Renal cortical epithelial cell (primary cell): ENCODE measurements at places on chromosomes 5 and 9.

GRCh38 chr5:179699616-179700237, 960 bp downstream of the CANX start:
- peak; percentile 54 for DNase-seq

DNA sequence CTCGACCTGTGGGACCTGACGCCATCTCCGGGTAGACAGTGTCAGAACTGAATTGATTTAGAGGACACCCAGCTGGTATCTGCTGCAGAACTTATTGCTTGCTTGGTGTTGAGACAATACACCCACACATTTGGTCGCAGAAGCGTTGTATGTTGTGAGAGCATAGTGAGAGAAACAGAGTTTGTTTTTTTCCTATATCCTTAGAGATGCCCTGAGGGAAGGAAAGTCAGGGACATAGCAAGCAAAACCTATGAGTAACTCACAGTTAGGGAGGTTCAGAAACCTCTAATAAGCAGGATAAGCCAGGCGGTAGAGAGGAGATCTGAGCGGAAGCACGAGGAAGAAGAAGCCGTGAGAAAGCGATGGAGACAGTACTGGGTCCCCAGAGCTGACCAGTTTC, 59.8 kb downstream of the PTCD2 start:
- peak; percentile 87 for DNase-seq

GRCh38 chr5:154214371-154215106, 24.0 kb downstream of the GALNT10 start:
- peak; percentile 81 for DNase-seq

- DNase-seq, result peak; percentile 23
Observed at GRCh38 chr5:123659011-123659410, 147.0 kb downstream of the CSNK1G3 start.

- DNase-seq, result no peak
Observed at GRCh38 chr9:30982301-30982700, 1402.1 kb upstream of the ACO1 start.

DNA sequence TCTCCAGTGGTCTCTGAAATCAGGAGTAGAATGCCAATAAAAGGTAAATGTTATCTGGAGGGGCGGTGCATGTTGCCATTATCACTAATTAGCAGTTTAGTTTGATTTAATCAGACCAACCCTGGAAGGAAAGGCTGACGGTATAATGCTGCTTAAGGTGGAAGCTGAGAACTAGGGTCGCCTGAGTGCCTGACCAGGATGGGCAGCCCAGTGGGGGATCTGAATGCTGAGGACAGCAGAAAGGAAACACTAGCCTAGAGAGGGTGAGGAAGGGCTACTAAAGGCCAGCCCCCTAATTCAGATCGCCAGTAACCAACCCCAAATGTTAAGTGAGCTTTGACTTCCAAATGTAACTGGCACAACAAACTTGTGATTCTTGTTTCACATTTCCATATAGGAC, 172.2 kb downstream of the APBA1 start:
- no peak for DNase-seq

DNA sequence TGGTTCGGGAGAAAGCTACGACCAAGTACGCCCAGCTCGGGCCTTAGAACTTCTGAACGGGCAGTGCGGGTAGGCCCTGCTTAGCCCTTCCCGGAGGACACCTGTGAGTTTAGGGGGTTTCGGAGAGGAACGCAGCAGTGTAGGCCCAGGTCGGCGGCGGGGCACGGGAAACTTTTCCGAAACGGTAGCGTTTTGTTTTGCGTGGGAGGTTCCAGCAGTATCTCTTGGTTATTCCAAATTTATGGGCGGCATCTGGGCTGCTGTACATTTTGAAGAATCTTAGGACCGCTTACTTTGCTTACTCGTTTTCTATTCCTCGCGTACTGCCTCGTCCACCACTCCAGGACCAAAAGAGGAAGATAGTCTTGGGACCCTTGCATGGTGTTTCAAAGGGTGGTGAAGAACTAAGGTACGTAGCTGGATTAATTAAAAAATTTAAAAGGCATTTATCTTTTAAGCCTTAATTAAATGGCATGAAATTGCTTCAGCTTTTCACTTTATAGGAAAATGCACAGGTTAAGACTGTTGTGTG, 492 bp downstream of the TENT2 start:
- no peak for DNase-seq

- DNase-seq, result no peak
Observed at GRCh38 chr9:101674165-101674564, 64.3 kb downstream of the GRIN3A start.

DNA sequence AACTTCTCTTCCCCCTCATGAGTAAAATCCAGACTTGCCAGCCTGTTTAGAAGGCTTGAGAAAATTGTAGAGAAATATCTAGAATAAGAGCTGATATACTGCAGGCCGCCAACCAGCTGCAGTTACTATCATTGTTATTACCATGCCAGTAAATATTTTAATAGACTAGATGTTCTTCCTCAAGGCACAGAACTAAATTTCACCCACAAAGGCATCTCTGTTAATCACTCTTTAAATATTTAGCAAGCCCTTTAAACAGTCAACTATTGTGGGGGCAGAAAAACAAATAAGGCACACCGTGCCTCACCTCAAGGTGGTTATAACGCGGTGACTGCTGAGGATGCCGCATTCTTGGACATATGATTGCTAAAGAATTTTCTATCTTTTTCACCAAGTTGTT, 147.0 kb downstream of the SPOCK1 start:
- DNase-seq, result no peak

DNA sequence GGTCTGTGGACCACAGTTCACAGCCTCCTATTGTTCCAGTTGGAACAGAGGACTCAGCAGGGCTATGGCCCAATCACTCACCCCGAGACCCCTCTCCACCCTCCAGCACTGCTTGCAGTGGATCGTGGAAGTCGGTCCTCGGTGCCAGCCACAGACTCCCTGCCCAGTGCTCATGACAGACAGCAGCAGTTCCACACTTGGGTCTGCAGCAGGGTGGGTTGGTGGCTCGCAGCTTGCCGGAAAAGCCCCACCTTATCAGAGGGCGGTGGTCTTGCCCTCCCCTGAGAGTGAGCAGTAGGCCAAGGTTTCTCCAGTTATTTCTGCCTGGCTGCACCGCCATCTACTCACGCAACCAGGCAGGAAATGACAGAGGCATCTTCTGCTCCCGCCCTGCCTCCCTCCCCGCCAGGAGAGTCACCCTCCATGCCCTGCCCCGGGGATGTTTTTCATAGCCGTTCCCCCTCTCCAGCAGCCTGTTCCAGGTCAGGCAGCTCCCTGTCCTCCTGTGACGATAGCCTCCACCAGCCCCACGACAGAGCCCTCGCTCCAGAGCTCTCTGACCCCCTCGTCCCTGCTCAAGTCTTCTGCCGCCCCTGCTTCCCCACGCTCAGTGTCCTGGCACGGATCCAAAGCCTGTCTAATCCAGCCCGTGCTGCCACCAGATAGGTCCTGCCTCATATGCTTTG, 34.5 kb downstream of the UNC5A start:
- DNase-seq, result peak; percentile 26

DNA sequence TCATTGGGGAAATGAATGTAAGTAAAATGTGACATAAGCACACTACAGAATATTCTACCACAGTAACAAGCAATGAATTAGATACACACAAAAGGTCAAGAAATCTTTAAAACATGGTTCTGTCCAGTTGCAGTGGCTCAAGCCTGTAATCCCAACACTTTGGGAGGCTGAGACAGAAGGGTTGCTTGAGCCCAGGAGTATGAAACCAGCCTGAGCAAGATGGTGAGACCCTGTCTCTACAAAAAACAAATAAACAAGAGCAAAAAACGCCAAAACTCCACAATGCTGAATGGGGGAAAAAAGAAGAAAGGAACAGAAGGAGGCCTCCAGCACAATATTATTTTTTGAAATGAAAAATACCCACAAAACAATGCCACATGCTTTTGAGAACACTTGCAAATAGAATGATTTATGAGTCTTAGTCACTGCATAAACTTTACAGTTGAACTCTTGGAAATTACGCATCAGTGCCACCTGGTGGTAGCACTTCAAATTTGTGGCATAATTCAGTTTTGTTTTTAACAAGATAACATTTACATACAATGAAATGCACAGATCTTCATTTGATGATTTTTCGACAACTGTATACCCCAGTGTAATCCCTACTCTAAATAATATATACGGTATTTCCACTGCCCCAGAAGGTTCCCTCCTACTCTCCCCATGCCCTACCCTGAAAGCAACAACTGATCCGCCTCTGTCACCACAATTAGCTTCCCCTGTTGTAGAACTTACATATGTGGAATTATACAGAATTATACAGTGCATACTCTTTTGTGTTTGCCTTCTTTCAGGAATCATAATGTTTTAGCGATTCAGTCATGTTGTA, 14.4 kb upstream of the SPINK4 start:
- peak; percentile 87 for DNase-seq

GRCh38 chr5:16886366-16886736, 49.7 kb downstream of the MYO10 start:
- DNase-seq, result no peak

GRCh38 chr9:108546215-108546614, 309.6 kb downstream of the ACTL7B start:
- DNase-seq, result no peak

DNA sequence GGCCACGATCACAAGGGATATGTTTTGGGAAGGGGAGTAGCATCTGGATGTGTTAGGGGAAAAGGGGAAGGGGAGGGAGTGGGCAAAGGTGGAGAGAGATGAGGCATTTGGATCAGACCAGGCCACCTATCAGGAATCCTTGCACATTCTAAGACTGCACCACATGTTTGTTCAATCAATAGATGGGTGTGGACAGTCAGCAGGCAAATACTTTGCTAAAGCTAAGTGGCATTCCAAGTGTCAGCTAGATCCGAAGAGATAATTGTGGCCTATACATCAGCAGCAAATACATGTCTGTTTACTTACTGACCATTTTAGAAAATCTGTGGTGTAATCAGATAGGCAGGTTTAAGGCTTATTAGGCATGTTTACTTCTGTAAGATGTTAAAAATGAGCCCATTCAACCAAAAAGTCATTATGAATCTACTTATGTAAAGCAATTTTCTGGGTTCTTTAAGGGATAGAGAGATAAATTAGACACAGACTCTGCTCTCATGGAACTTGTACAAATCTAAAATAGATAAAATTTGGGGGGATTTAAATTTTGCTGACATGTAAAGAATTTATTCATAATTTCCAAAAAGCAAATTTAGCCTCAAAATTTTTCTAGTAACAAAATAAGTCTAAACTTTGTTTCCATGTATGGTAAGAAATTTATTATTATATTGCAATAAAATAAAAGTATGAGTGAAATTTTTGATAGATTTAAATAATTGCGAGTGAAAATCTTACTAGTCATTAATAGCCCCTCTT, 107.3 kb downstream of the SNCAIP start:
- no peak for DNase-seq

- DNase-seq, result peak; percentile 14
Observed at GRCh38 chr9:19231904-19232822, 1.7 kb downstream of the DENND4C start.

DNA sequence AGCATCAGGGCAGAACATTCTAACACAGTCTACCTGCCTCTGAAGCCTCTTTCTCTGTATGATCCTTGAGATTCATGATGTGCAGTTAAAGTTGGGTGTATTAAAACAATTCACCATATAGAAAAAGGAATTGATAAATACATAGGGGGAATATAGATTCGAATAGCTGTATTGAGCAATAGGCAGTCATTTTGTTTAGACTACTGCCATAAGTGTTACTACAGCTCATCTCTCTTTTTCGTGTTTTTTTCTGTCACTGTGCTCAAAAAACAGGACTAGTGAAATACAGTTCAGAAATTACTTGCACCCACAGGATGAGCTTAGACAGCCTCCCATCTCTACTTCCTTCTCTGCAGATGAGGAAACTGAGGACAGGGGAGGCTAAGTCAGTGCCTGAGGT, 144.6 kb upstream of the FBN2 start:
- no peak for DNase-seq

DNA sequence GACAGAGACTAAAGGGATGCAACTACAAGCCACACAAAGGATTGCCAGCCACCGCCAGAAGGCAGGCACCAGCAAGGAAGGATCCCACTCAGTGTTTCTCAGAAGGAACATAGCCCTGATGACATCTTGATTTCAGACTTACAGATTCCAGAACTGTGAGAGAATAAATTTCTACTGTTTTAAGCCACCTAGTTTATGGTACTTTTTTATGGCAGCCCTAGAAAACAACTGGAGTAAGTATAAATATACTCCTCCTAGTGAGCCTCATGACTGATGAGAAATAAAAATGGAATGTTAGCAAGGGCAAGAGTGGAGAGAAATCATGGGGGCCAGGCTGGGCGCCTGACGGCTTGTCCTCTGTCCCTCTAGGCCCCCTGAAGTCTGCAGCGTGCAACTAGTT, 307.3 kb downstream of the PIK3R1 start:
- DNase-seq, result no peak

DNA sequence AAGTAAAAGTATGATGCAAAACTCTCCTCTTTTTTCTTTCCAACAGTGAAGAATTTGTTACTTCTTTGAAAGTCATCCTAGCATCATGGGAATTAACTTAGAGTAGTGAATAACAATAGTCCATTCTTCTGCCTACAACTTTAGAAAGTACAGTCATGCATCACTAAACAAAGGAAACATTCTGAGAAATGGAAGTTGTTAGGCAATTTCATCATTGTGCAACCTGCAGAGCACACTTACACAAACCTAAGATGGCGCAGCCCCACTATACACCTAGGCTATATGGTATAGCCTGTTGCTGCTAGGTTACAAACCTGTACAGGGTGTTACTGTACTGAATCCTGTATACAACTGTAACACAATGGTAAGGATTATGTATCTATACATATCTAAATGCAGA, 1209.3 kb upstream of the C9orf72 start:
- peak; percentile 95 for DNase-seq

DNA sequence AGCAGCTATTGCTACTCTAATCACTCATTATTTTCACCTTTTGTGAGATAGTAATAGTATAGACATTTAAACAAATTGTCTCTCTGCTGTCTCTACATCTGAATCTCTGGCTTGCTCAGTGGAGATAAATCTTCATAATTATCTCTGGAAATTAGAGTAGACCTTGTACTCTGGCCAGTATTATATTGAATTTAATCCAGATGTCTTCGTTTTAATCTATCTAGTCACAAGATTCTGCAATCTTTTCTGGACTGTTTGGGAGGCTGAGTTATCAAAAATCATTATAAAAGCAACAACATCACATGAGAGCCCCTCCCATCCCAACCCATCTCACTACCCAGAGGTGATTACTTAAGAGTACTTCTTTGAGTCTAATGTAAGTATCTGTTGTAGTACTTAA, 19.0 kb downstream of the ARHGAP26 start:
- no peak for DNase-seq

GRCh38 chr9:96720435-96720834, 57.5 kb downstream of the ZNF510 start:
- DNase-seq, result no peak

DNA sequence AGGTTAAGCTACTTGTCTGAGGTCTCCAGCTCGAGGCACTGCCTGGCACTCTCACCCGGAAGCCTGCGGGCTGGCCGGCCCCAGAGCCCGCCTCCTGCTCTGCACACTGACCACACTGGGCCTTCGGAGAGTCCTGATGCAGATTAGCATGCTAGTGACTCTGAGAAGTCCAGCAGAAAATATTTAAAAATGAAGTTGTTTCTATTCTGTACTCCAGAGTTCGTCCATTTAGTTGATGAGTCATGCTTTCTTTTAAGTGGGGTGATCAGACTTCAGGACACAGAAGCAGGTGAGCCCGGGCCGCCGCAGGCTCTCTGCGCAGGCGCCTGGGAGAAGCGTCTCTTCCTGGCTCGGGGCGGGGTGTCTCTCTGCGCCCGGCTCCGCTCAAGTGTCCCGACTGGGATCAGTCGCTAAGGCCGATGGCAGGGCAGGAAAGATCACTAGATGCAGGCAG, 32.5 kb downstream of the FAM240B start:
- DNase-seq, result peak; percentile 82

- DNase-seq, result no peak
Observed at GRCh38 chr9:7258688-7259396, 501.1 kb downstream of the KDM4C start.

GRCh38 chr9:87875060-87875459, 7.6 kb upstream of the SPATA31E1 start:
- no peak for DNase-seq
